ENCODE measurements at places on chromosomes 6 and 20. TPM values are rescaled to one million over a fixed set of nuclear protein-coding genes. Genes with fewer than 3 reads are reported as not detected.

NFATC2 gene
- total RNA-seq = 36.4 TPM

OR2H1 gene
- total RNA-seq = not detected

TRIM31 gene
- not detected for total RNA-seq

OVOL2 gene
- total RNA-seq = not detected

TRIM40 gene
- not detected for total RNA-seq

FAXC gene
- 2.8 TPM for total RNA-seq

SLC22A16 gene
- not detected for total RNA-seq

NT5E gene
- 58.8 TPM for total RNA-seq

AK9 gene
- total RNA-seq = 12.3 TPM

C20orf204 gene
- 2.9 TPM for total RNA-seq

CTAGE9 gene
- total RNA-seq = not detected

PRND gene
- 14.9 TPM for total RNA-seq

SLCO4A1 gene
- 1.8 TPM for total RNA-seq

ADA gene
- 11.0 TPM for total RNA-seq

CDH22 gene
- not detected for total RNA-seq

PTGIS gene
- total RNA-seq = 64.7 TPM

SLC22A2 gene
- not detected for total RNA-seq

ZC3H12D gene
- not detected for total RNA-seq

TNFRSF6B gene
- total RNA-seq = 0.83 TPM

NRN1 gene
- total RNA-seq = 23.0 TPM

DNAH8 gene
- 0.03 TPM for total RNA-seq

RIPPLY2 gene
- total RNA-seq = not detected

TRMT11 gene
- total RNA-seq = 69.2 TPM

RWDD1 gene
- 104 TPM for total RNA-seq

MAP1LC3A gene
- total RNA-seq = 26.8 TPM

GID8 gene
- 36.4 TPM for total RNA-seq

DEFB132 gene
- total RNA-seq = not detected

PSMG4 gene
- 13.1 TPM for total RNA-seq

CLDN20 gene
- total RNA-seq = not detected

TMEM217 gene
- 0.21 TPM for total RNA-seq

HCRTR2 gene
- not detected for total RNA-seq

ARFGAP1 gene
- 306 TPM for total RNA-seq

PARD6B gene
- 4.1 TPM for total RNA-seq

PXDC1 gene
- 15.6 TPM for total RNA-seq

PRDM13 gene
- total RNA-seq = not detected

POPDC3 gene
- 0.35 TPM for total RNA-seq

PCSK2 gene
- 0.37 TPM for total RNA-seq

Data from uterus (tissue), 4 donors.